Right ventricle myocardium inferior (tissue), 1 donor: ENCODE measurements at places on chromosomes 4 and X. TPM values are rescaled to one million over a fixed set of nuclear protein-coding genes. Genes with fewer than 3 reads are reported as not detected.

Gene NXF2B
- total RNA-seq = not detected

DNA sequence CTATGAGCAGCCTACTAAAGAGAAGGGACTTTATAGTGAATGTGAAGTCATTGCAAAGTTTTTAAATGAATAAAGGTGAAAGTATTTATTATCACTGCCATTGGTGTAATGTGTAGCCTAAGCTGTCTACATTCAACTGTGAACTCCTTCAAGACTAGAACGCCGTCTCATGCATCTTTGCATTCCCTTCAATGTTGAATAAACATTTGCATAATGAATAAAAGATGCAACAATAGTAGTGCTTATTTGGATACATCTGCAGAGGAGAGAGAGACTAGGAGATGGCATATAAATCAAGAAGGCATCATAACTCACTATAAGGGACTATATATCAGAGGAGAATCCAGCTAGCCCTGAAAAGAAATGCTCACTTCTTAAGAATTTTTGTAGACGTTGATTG, 1623.8 kb upstream of the TENM3 start:
- no peak for DNase-seq

GRCh38 chr4:42359711-42360110, 37.6 kb upstream of the SHISA3 start:
- DNase-seq = no peak

- DNase-seq = no peak
These were observed 22.6 kb upstream of the DUSP9 start for GRCh38 chrX:153624196-153625091.

- DNase-seq = no peak
These were observed 28.5 kb downstream of the PHEX start for GRCh38 chrX:22060415-22061280.
